Urinary bladder (tissue), 4 donors: ENCODE measurements at places on chromosomes 4 and X. TPM values are rescaled to one million over a fixed set of nuclear protein-coding genes. Genes with fewer than 3 reads are reported as not detected.

Gene TBX22
- 0.21 TPM for total RNA-seq

Gene ADH7
- not detected for total RNA-seq

Gene STEEP1
- 35.1 TPM for total RNA-seq

Gene CXXC4
- 5.1 TPM for total RNA-seq

Gene NALF2
- total RNA-seq, result 0.16 TPM

Gene TRO
- 56.3 TPM for total RNA-seq

Gene CCKAR
- total RNA-seq, result 0.26 TPM

Gene GABRB1
- total RNA-seq, result 0.79 TPM

Gene CENPU
- total RNA-seq, result 24.8 TPM

Gene FAT4
- total RNA-seq, result 118 TPM

Gene AKAP14
- total RNA-seq, result not detected

Gene PABPC1L2B
- not detected for total RNA-seq

Gene BRS3
- not detected for total RNA-seq

Gene CXCL11
- 0.85 TPM for total RNA-seq

Gene SPANXN4
- total RNA-seq, result not detected
